Fibroblast of skin of back (primary cell): ENCODE measurements at places on chromosomes 1 and 21.

DNA sequence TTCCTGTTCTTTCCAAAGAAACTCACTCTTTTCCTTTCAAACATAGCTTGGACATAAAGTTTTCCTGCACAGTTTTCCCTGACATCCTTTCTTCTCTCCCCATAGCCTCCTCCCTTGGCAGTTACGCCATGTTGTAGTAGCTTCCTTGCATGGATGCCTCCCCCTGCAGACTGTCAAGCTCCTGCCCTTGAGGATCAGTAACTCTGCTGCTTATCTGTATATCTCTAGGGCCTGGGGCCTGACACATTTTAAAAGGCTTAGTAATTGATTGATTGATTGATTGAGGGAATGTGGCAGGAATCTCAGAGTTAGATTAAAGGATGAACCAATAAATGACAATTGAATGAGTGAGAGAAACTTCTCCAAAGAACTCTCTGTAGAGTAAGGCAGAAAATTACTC is 143.7 kb downstream of the NEK7 start:
- no peak for DNase-seq

GRCh38 chr1:50981741-50982140 is 11.7 kb downstream of the CDKN2C start:
- DNase-seq, result no peak

- DNase-seq, result no peak
Observed at GRCh38 chr1:156705321-156705917, at the start of gene CRABP2. CRABP2 (minus strand) TSS chr1:156705583; CDS start chr1:156705446, 137 bp downstream.

DNA sequence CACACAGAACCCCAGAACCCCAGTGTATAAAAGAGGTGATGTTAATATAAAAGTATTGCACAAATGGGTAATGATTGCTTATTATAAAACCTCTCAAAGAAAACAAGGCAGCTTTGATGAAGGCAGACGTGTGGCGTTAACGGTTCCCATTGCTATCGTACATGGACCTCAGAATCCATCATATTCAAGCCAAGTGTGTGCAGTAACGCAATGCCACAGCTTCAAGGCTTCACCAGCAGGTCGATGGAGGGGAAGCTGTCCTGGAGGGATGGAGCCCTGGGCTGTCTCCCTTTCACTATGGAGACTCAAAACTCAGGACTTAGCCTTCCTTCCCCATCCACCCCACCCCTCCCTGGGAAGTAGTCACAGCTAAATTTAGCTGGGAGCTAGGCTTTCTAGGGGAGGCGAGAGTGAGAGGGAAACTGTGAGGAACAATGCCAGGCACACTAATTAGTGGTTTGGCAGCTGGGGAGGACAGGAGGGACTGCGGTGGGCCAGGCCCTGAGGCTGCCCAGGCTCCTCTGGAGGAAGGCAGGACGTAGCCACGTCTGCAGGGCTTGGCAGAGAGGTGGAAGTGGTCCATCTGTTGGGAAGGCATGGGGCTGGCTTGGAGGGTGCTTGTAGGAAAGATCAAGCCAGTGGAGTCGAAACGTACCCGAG is 121.2 kb downstream of the HMGB4 start:
- DNase-seq, result peak; percentile 68

DNA sequence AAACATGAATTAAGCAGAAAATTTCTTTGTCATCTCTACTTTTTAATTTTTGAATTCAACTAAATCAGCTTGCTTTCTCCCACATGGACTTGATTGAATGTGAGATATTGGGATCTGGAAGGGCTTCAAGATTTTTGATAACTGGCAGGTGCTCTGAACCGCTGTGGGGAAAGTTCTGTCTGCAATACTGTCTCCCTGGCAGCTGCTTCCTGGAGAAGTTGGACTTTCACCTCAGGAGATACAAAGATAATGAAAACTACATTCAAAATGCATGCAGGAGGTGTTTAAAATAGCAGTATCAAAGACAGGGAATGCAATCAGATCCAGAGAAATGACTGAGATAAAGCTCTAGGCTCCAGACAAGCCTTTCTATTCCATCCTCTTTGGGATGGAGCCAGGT is 338.3 kb downstream of the NEGR1 start:
- DNase-seq, result no peak

DNA sequence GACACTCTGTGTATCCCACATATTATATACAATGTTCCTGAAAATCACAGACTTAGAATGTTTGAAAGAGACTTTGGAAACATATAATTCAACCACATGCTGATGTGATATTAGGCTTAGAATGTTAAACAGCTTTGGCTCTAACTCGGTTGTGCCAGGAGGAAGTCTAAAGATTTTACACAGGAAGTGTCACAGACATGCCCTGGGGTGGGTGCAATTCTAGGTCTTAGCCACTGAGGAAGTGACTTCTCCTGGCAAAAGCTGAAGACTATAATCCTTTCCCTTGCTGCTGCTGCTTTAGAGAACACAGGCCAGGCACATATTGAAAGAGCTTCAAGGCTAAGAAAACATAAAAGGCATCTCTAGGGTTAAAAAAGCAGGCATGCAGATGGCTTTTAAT is 51.0 kb downstream of the RPL5 start:
- DNase-seq, result peak; percentile 42

GRCh38 chr1:76677416-76678405 is 189.6 kb upstream of the ST6GALNAC5 start:
- DNase-seq, result no peak

DNA sequence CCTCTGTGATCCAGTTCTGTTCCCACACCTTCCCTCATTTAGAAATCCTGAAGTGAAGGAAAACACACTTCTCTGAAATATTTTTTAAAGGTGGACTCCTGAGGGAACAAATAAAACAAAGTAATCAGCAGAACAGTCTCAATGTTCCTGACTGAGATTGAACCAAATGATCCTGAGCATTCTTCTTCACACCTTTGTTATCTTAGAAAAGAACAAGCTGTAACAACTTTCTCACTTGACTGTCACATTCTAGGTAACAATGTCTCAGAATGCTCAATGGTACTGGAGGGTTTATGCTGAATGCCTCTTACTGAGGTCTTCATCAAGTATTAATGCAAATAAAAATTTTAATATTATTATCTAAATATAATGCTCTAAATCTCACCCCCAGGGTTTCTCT is 40.4 kb upstream of the RGS2 start:
- no peak for DNase-seq

- peak; percentile 34 for DNase-seq
Observed at GRCh38 chr1:113452921-113453770, 62.8 kb downstream of the MAGI3 start.

- DNase-seq, result no peak
Observed at GRCh38 chr1:6580119-6580592, 362 bp downstream of the ZBTB48 start.

DNA sequence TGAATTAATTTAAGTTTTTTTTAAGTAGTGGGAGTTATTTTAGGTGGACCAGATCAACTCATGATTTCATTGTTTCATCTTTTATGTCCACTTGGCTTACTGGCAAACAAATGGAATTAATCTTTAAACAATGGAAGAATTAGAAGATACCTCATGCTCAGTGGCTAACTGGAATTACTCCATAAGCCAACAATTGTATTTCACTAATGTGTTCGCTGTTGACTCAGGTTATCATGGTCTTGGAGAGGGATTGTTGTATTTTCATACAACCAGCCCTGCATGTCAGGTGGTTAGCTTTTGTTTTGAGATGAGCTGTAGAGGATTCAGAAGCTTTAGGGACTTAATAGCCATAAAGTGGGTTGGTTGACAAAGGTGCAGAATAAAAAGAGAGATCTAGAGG is 57.2 kb upstream of the HMCN1 start:
- DNase-seq, result no peak
